ENCODE measurements at places on chromosomes 13 and 19.

DNA sequence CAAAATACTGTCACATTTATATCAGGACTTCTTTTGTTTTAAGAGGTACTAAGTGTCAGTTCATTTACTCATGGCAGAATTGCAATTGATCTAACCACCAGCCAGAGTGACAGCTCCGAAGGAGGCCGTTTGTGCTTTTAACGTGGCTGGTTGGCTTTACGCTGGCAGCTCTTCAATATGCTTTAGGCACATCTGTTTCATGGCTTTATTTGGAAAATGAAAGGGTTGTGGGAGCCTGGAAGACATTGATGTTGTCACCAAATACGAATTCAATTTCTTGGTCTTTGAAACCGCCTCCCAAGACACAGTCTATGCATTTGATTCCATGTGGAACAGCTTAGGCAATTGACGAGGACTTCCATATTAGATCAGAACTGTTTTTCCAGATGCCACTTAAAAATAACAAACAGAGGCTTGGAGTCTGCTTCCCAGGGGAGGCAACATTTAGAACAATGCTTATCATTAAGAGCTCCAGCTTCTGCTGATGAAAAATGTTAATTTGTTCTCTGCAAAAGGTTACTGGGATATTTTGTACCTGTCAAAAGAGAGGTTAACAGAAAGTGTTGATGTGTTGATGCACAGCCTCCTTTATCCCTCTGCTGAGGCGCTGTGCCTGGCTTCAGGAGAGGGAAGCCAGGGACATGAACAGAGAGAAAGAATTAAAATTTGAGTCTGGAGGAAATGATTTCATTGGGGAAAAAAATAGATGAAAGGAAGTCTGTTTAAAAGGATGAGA lies 64.0 kb upstream of the TNFRSF19 start:
- no peak for DNase-seq

DNA sequence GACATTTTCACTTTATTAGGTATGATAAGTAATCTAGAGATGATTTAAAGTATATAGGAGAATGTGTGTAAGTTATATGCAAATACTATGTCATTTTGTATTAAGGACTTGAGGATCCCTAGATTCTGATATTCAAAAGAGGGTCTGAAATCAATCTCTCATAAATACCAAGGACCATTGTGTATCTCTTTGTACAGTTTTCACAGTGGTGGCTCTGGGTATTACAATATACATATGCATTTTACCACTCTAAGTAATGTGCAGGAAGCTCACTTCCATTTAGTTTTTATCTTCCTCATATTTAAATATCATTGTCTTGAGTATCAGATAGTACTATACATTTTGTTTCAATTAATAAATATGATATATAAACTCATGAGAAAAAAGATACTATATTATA lies 862.6 kb upstream of the PCDH20 start:
- no peak for DNase-seq

GRCh38 chr19:35949131-35949530 lies 13.0 kb downstream of the LRFN3 start:
- DNase-seq: no peak

GRCh38 chr19:1525343-1525742 lies 1.5 kb downstream of the PLK5 start:
- no peak for DNase-seq

GRCh38 chr19:49442771-49443365 lies 1.5 kb upstream of the SLC17A7 start:
- peak; percentile 97 for DNase-seq

GRCh38 chr13:53112522-53112921 lies 83.9 kb downstream of the OLFM4 start:
- DNase-seq: no peak

DNA sequence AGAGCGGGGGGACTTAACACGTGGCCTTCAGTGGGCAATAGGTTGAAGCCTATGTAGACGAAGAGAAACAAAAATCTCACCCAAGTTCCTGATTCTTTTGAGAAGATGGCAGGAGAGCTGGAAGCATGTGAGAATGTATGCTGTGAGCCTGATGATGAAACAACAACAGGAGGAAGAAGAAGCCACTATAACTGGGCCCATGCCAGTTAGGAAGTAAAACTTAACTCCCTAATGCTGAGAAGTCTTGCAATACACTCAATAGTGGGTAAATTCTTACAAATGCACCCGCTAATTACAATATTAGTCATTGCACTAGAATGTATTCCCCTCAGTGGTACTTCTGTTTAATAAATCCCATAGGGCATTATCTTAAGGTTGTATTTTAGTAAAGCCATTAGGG lies 9.1 kb downstream of the PCDH17 start:
- DNase-seq: no peak

GRCh38 chr19:15532779-15533521 lies 24.6 kb downstream of the CYP4F22 start:
- DNase-seq: no peak

DNA sequence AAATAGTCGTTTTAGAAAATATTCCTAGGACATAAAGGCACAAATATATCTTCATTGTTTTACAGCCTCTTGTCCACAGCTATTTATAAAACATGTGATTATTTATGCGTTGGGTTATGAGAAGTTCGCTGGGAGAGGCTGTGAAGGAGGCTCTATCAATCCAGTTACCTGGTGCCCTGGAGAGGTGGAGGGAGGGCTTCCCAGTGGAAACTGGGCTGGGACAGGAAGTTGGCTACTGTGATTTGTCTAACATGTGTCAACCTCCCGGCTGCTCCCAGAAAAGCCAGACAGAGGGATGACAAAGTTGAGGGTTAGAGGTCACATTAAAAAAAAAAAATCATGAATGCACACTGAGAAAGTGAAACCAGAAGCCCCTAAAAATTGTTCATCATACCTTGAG lies 346.5 kb downstream of the ZNF536 start:
- no peak for DNase-seq

DNA sequence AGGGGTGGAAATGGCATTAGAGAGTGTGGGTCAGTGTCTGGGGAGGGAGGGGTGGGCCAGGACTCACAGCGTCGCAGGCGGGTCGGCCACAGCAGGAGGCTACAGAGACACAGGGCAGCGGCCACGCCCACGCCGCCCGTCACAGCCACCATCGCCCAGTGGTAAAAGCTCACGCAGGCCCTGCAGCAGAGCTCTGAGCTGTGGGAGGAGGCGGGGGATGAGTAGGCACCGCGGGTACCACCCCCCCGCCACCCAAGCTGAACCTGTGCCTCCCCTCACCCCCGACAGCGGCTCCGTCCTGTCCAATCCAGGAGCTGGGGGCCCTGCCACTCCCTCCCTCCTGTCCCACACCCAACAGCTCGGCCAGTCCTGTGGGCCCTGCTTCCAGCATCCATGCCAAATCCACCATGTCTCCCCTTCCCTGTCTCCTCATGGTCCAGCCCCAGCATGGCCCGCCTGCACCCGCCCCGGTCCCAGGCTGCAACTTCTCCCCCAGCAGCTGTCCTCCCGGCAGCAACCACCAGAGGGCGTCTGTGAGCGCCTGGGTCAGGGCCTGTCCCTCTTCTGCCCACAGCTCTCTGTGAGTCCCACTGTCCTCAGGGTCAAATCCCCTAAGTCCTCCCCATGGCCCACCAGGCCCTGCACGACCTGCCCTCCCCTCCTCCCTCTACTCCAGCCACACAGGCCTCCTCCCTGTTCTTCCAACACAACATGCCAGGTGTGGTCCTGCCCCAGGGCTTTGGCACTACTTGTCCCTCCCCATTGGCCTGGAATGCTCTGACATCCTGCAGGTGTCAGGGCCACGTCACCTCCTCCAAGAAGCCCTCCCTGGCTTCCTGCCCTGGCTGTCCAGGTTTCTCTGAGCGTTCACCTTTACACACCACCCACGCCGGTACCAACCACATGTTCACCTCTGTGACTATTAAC lies 6.0 kb downstream of the TEKTIP1 start:
- peak; percentile 82 for DNase-seq

- DNase-seq: peak; percentile 80
Measured at GRCh38 chr19:18340190-18340989, at the start of gene PGPEP1. TSS of gene PGPEP1 (plus strand) at chr19:18340598. CDS start at chr19:18340682, 84 bp downstream.

- DNase-seq: no peak
Measured at GRCh38 chr19:11581740-11582139, 4.3 kb upstream of the ACP5 start.

Data from sigmoid colon (tissue), 7 donors.